G401 (cell line): ENCODE measurements at places on chromosomes 3 and 15.

DNA sequence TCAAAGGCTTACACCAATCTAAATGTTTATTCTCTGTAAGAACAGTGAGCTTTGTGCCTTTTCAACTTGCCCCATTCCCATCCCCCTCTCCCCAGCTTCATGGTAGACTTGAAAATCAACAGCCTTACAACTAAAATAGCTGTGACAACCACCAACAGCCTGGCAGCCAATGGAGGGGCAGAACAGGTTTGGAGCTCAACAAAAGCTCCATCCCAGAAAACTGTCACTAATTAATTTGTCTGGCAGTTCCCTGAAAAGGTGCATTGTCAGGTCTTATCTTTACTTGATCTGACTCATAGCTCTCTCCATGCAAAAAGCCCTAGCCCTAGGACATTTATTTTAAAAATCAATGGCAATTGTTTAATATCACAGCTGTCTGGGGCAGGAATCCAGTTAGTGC, 22.6 kb downstream of the MTHFS start:
- DNase-seq, result no peak

- no peak for DNase-seq
Observed at GRCh38 chr15:48087844-48088243, 32.9 kb upstream of the SLC24A5 start.

DNA sequence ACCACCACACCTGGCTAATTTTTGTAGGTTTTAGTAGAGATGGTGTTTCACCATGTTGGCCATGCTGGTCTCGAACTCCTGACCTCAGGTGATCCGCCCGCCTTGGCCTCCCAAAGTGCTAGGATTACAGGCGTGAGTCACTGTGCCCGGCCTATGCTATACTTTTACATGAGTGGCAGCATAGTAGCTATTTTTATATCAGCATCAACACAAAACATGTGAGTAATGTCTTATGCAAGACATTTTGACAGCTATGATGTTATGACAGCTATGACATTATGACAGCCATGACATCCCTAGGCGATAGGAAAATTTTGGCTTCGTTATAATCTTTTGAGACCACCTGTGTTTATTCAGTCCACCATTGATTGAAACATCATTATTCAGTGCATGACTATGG, 4.1 kb upstream of the NAALADL2 start:
- no peak for DNase-seq

GRCh38 chr3:12425850-12426579, 58.3 kb upstream of the TSEN2 start:
- no peak for DNase-seq

GRCh38 chr15:34616613-34617012, 33.2 kb upstream of the GOLGA8B start:
- DNase-seq, result peak; percentile 42

DNA sequence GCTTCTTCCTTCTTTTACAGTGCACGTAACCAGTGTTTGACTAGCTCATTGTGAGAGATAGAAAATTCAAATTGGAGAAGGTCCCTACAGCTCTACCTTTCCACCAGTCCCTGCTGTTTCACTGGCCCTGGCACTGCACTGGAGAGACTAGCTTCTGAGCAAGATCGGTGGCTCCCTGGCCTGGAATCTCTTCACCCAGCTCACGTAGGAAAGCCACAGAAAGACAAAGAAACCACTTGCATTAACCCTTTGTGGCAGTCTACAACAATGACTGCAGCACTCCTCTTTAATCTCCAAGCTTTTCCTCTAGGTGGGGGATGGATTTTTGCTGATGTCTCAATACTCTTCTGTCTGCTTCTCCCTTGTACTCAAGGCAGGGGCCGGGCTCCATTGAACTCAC, 155.9 kb downstream of the PEX5L start:
- DNase-seq, result no peak

GRCh38 chr3:106629215-106629832, 747.9 kb upstream of the CCDC54 start:
- no peak for DNase-seq

- no peak for DNase-seq
Observed at GRCh38 chr3:139258276-139258675, 85.5 kb upstream of the MRPS22 start.

DNA sequence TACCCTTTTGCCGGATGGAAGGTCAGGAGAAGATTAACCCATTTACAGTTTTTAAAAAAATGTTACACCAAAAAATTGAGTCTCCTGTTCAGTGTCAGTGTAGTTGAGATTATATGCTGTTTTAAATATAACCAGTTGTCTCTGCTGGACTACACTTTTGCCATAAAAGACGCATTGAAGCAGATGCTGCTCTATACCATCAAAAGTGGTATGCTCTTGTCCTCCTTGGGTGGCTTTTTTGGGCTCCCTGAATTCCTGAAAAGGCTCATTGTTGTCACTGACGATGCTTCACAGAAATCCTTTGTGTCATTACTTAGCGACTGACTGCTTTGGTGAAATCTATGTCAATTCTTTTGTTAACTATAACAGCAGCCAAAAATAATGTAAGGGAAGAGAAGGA, 133.9 kb upstream of the SKOR1 start:
- DNase-seq, result no peak

DNA sequence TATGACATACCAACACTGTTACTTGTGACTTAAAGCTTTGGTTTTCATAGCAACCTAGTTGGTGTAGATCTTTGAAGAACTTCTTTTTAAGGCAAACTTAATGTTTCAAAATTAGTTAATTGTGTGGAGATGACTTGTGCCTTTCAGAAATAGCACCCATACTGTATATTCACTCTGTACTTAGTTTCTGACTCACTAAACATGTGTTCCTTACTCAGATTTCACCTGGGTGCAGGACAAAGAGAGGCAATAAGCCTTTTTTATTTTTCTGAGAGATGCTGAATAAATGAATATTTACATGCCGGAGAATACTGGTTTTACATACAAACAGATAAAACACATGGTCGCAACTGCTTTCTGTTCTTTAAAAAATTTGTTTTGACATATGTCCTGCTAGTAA, 44.8 kb downstream of the SLC25A26 start:
- DNase-seq, result no peak

DNA sequence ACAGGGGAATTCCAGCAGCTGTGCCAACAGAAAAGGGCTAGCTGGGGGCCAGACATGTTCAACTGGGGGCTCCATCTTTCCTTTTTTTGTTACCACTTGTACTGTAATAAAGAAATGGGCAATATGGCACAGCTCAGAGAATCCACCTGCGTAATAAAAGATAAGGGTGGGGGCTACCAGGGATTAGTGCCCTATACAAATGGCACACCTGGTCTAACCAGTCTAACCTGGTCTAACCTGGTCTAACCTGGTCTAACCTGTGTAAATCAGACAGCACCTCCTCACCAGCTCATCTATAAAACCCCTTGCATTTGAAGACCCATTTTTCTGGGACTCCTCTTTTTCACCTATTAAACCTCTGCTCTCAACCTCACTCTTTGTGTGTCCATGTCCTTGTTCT, 26.2 kb upstream of the CLDN16 start:
- DNase-seq, result no peak

- no peak for DNase-seq
Observed at GRCh38 chr3:64408770-64409169, 183.5 kb upstream of the PRICKLE2 start.

DNA sequence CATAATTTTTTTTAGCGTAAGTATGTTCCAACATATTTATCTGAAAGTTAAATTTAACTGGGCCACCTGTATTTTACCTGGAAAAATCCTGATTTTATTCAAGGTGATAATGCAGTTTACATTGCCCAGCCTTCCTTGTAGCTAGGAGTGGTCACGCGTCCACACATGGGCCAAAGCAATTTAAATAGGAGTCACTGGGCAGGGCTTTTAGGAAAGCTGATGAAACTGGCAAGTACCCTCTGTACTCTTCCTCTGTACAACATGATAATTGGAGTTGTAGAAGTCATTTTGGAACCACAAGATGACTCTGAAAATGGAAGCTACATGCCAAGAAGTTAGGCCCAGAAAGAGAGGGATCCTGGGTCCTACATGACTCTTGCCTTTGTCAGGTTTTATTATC, 9.5 kb downstream of the BTD start:
- DNase-seq, result no peak

DNA sequence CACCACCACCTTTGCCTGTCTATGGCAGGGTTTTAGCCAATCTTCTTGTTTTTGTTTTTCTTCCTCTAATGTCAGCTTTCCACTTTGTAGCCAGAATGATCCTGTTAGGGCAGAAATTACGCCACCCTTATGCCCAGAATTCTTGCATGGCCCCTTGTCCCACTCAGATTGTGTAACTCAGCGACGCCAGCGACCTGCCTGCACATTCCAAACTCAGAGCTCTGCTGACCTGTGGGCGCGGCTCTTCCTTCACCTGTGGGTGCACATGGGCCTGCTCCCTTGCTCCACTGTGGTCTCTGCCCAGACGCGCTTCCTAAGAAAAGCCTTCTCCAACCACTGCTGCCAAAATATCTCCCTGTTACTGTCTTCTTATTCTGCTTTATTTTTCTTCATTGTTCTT, 45.0 kb downstream of the MED12L start:
- DNase-seq, result no peak

- DNase-seq, result no peak
Observed at GRCh38 chr3:58692484-58692883, 25.9 kb upstream of the FAM3D start.

- no peak for DNase-seq
Observed at GRCh38 chr3:193837347-193837827, 244.4 kb downstream of the OPA1 start.

DNA sequence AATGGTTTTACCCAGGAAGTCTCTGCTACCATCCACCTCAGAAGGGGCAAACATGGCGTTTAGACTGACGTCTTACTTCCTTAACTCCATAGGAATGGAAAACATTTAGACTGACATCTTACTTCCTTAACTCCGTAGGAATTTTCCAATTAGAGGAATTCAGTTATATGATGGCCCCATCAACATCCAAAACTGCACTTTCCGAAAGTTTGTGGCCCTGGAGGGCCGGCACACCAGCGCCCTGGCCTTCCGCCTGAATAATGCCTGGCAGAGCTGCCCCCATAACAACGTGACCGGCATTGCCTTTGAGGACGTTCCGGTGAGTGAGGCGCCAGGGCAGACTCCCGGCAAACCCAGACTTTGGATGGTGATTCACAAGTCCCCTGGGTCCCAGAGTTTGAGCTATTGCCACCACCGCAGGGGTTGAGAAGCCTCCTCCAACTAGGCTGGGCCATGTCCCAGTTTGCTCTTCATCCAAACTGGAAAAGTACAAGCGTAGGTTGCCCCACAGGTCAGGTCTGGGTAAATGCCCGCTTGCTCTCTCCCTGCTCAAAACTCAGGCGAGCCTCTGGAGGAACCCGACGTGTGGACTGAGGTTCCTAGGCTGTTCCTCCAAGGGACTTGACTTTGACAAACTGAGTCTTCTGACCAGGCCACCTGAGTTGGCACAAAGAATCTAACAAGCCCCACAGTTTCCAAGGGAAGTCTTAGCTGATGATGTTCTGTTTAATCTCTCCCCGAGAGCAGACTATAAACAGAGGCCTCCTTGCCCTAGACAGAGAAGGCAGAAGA, 57.7 kb downstream of the MESD start:
- DNase-seq, result no peak

GRCh38 chr15:58511599-58511987, 79.8 kb downstream of the LIPC start:
- DNase-seq, result no peak
